ENCODE measurements at places on chromosomes 1 and 21.

DNA sequence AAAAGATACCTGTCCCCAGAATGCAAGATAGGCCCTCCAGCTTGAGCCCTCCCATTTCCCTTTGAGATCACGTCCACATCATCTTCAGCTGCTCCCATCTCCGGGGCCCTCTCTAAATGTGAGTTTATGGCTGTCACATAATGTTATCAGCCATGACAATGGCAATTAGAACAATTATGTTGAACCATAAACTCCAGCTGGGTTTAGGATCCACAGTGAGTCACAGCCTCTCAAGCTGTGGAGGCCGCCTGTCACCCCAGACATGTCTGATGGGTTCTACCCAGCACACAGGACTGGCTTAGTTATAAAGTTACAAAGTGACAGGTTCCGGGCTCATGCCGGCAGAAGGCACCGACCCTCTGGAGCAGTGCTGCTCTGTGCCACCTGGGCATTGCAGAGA lies 597.3 kb downstream of the PTPRU start:
- DNase-seq: no peak

- DNase-seq: no peak
Observed at GRCh38 chr1:95655321-95656020, 421.5 kb downstream of the RWDD3 start.

GRCh38 chr1:221865808-221866207 lies 123.9 kb upstream of the DUSP10 start:
- DNase-seq: peak; percentile 68

- DNase-seq: peak; percentile 56
Observed at GRCh38 chr1:39269791-39270342, 65.4 kb downstream of the MACF1 start.

GRCh38 chr1:173865468-173866164 lies 2.2 kb downstream of the GAS5 start:
- DNase-seq: no peak

DNA sequence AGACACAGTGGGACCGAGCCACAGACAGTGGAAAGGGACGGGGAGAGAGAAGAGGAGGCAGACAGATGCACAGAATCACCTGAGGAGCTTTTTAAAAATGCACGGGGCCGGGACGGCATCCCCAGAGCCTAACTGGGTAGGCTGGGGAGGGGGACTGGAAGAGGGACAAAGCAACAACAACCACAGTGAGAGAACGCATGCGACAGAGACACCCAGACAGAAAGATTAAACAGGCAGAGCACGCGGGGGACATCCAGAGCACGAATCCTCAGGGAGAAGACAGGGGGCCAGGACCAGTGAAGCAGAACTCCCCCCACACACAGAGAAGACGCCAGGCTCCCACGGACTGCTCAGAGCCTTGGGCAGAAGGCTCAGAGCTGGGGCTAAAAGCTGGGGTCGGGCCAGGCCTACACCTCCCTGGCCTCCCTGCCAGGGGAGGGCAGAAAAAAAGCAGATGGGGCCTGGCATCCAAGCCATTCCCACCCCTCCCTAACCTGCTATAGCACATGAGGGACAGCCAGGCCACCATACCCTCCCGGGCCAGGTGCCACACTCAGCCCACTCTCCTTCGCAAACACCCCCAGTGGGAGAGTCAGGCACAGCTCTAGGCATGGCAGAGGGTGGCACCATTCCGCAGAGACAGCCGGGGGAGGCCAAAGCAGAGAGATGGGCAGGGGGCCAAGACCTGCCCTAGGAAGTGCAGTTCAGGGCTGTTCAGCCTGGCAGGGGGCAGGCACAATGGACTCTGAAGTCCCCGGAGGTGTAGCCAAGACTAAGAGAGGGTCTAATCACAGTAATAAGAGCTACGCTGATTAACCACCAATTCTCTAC lies 29.8 kb upstream of the COL16A1 start:
- DNase-seq: no peak

DNA sequence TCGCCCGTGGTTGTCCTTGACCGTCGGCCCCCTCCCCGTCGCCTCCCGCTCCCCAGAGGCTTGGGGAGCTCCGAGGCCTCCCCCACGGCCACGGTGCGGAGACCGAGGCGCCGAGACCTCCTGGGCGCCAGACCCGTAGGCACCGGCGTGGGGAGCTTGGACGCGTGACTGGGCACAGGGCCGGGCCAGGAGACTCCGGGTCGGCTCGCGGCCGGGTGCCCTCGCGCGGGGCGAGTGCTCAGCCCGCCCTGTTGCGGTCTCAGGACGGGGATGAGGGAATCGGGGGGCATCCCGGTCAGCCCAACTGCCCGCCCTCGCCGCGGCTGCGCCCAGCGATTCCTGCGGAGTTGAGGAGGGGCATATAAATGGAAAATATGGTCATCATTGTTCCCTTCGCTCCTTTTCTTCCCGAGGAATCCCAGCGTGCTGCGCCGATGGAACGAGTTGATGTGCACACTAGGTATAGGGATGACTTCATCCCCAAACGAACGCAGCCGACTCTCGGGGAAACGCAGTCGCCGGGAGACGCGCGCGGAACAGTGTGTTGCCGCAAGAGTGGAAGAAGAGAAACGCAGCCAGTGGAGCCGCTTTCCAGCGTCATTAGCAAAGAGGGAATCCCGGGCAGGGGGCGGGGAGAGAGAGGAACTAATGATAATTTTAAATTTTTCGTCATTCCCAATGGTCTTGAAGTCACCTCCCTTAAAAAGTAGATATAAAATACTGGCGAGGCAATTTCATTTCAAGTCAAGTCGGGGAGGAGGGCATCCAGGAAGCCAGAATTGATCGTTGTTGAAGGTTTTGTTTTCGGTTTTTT lies 747 bp upstream of the ENAH start:
- peak; percentile 77 for DNase-seq
